ENCODE measurements at places on chromosomes 5 and 9.

DNA sequence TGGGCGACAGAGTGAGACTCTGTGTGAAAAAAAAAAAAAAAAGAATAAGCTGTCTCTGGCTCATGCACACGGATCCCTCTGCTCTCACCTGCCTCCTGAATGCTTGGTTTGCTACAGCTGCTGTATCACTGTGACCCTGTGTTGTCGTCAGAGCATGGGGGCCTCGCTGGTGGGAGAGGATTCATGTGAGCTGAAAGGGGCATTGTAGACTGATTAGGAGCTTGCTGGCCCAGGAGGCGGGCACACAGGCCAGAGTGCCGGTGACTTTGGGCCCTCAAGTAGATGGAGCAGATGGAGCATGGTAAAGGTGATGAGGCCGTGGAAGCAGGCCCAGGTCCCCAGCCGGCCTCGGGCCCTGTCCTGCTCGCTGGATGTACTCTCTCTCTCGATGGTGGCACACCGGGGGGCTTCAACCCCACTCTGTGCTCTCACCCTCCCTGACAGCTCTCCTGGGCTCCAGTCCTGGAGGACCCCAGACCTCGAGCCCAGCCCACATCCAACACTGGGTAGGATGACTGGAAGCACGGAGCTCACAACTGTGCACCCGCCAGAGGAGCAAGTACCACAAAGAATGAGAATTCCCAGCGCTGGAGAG, 7.1 kb downstream of the FLT4 start:
- DNase-seq: no peak

DNA sequence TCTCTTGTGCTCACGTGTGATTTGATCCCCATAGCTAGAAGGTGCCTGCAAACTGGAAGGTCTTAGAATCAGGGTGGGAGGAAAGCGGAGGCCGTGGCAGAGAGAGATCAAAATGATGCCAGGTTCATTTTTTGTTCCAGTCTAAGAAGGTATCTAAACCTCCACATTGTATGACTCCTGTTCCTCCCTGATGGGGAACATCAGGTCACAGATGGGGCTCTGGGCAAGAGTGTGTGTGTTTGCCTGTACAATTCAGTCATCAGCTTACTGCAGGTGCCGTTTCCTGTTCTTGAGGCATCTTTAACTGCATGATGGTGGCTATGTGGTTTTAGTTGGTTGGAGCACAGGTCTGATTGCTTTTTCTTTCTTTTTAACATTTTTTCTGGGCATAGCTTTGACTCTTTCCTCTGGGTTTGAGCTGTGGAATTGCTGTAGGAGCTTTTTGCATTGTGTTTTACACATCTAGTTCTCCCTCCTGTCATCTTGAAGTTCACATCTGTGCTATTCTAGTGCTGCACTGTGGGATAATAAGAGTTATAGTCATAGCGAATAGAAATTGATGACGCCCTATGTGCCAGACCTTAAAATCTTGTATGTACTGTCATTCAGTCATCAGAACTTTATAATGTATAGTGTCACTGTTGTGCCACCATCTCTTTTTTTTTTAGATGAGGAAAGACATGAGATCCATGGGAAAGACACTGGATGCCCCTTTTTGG, 30.8 kb downstream of the ARHGAP26 start:
- DNase-seq: no peak

DNA sequence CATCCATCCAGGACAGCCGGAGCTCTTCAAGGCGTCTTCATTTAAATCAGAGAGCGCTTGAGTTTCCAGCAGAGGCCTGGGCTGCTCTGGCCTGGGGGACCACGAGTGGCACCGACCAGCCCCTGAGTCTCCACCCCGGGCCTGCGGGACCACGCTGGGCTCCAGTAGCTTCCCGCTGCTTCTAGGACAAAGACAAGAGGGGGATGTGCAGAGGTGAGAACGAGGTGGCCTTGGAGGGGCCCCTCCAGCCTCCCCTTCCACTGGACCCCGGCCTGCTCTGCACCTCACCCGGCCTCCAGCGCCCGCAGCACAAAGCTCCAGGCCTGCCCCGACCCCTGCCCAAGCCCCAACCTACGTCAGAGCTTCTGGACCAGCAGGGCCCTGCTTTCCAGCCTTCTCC, 81.6 kb downstream of the IRX2 start:
- no peak for DNase-seq

GRCh38 chr9:137453643-137454081, 5.5 kb downstream of the NSMF start:
- DNase-seq: peak; percentile 62

GRCh38 chr9:111902391-111903139, 6.0 kb downstream of the UGCG start:
- no peak for DNase-seq

DNA sequence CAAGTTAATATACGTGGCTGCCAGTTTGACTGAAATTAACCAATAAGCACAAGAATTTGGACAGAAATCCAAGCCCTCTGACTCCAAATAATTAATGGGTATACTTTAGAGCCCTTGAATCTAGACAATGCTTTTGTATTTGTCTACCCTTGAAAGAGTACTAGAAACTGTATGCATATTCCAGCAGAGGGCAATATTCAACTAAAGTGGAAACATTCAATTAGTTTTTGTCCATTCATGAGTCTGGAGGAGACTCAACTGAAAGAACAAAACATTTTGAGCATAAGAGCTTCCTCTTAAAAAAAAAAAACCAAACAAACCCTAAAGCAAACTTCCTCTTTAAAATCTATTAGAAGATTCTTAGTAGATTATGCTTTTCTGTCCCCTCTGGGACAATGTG, 157.8 kb downstream of the ARHGEF28 start:
- DNase-seq: no peak

DNA sequence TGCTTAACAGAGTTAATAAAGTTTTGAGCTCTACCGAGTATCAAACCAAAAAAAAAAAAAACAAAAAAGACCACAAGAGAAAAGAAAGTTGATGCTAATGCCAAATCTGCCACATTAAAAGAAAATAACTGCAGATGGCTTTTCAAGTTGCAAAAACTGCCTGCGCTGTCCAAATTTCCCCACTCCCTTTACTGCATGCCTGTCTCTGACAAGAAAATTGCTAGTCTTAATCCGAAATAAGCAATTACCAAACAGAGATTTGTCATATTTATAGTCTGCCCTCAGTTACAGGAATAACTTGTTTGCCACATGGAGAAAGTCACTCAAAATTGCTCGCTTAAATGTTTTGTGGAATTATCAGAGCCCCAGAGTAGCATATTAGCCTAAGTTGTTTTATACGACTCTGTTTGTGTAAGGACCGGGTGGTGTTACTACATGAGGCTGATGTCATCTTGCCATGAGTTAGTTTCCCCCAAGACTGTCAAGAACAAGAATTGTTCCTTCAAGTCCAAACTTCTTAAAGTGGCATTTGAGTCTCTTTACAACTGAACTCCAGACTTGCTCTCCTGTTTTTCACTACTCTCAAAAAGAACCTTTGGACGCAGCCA, 160.9 kb downstream of the CEP120 start:
- no peak for DNase-seq

DNA sequence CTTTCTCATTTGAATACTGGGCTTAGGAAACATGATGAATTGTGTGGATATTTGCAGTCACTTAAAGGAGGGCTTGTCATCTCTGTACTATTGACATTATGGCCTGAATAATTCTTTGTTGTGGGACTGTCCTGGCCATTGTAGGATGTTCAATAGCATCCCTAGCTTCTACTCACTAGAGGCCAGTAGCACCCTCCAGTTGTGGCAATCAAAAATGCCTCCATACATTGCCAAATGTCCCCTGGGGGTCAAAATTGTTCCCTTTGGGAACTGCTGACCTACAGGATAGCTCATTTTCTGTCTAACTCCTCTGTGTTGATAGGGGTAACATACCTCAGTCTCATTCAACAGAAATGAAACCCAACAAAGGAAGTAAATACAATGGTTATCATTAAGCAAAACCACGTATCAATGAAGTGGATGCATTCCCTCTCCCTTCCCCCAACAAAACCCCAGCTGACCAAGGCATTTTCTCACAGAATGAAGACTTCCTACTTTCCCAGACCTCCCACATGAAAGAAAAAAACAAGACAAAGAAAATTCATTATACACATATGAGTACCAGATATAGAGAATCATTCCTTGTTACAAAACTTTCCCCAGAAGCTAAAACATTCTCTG, 18.1 kb downstream of the FYB1 start:
- DNase-seq: no peak

DNA sequence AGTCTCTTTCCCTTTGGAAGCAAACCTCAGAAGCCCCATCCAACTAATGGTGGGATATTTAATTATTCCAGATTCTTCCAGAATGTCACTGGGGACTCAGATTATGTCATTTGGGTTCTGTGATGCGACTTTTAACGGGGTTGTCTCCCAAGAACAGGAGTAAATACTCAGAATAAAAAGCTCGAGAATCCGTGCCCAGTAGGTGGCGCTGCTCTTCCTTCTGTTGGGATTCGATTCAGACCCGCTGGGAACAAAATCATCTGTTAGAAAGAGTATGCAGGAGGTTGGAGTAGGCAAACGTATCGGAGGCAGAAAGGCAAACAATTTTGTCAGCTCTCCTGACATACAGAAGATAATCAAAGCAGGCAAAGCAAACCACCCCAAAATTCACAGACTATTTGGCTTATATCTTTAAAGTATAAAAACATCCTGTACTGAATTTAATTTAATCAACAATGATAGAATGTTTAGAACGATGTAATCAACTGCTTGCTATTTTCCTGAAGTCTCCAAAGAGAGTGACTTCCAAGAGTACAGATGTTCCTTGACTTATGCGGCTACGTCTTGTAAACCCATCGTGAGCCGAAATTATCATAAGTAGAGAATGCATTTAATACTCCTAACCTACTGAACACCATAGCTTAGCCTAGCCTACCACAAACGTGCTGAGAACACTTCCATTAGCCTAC, 169.8 kb upstream of the RAI14 start:
- peak; percentile 70 for DNase-seq

GRCh38 chr5:40984884-40985283, 75.6 kb downstream of the C7 start:
- DNase-seq: no peak

DNA sequence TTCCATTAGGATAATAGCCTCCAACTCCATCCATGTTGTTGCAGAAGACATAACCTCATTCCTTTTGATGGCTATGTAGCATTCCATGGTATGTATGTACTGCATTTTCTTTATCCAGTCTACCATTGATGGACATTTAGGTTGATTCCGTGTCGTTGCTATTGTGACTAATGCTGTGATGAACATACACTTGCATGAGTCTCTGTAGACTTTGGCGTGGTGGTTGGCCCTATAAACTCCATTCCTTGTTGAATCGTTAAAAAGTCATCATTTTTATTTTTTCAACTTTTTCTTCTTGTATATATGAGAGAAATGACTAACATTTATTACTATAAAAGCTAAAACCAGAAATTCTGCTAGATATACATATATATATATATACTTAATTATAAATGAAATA, 1491.9 kb upstream of the CDH6 start:
- no peak for DNase-seq

DNA sequence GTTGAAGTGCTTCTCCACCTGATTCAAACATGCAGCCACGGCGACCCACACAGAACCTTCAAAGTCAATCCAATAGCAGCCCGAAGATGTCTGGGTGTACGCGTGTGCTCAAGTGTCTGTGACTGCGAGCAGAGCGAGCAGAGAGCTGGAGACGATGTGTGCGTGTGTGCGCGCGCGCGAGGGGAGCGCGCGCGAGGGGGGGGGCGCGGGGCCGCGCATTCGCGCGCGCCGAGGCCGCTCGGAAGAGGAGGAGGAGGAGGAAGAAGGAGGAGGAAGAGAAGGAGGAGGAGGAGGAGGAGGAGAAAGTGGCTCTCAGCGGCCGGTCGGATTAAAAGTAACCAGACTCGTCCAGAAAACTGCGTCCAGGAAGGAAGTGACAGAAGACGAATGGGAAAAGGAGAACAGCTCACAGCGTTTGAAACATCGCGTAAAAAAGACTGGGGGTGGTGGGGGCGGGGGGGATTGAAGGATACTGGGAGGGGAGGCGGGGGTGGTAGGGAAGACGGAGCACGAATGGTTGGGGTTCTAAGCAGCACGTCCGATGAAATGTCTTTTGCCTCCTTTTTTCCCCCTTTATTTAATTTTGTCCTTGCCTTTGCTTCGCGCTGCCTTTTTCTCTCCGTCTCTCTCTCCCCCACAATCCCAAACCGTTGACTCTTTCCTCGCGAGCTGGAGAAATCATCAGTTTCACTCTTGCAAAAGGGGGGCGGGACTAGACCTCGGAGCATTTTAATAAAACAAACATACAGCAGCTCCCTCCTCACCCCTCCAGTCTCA, at the start of gene MEF2C:
TSS of gene MEF2C (minus strand) at position 126 of the 777 bp plus-strand sequence. CDS start 59,396 bp downstream, outside the sequence.
- DNase-seq: no peak

DNA sequence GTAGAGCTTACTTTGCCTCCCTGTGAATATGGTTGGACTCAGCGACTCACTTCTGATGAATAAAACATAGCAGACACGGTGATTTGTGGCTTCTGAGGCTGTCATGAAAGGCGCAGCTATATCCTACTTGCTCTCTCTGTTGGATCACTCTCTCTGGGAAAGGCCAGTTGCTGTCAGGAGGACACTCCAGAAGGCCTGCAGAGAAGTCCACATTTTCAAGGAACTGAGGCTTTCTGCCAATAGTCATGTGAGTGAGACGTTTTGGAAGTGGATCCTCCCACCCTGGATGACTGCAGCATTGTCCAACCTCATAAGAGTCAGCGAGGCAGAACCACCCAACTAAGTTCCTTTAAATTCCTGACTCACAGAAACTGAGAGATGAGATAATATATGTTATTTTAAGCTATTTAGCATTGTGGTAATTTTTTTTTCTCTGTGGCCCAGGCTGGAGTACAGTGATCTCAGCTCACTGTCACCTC, 156.0 kb upstream of the MAST4 start:
- peak; percentile 2 for DNase-seq

DNA sequence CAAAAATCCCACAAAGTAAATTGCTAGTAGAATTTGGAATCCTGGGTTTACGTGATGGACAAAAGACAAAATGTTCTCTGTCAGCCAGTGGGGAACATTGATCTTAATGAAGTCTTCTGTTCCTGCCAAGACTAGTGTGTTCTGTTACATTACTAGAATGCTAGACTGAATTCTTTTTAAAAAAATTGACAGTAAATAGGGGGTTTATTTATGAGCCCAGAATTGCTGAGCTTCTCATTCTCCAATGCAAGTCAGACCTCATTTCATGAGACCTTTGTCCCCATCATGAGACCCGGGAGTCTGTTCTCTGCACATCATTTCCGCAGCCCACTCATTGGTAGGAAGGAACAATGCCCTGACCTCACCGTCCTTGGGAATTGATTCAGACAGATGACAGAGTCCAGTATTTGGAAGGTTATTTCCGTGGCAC, 173.8 kb upstream of the OTULINL start:
- DNase-seq: no peak
